Spinal cord (tissue), 10 donors: ENCODE measurements at places on chromosomes 16 and 17.

- no peak for DNase-seq
Observed at GRCh38 chr16:57588831-57589230, 39.6 kb upstream of the ADGRG1 start.

- no peak for DNase-seq
Observed at GRCh38 chr17:77882481-77883212, 75.9 kb upstream of the TNRC6C start.

DNA sequence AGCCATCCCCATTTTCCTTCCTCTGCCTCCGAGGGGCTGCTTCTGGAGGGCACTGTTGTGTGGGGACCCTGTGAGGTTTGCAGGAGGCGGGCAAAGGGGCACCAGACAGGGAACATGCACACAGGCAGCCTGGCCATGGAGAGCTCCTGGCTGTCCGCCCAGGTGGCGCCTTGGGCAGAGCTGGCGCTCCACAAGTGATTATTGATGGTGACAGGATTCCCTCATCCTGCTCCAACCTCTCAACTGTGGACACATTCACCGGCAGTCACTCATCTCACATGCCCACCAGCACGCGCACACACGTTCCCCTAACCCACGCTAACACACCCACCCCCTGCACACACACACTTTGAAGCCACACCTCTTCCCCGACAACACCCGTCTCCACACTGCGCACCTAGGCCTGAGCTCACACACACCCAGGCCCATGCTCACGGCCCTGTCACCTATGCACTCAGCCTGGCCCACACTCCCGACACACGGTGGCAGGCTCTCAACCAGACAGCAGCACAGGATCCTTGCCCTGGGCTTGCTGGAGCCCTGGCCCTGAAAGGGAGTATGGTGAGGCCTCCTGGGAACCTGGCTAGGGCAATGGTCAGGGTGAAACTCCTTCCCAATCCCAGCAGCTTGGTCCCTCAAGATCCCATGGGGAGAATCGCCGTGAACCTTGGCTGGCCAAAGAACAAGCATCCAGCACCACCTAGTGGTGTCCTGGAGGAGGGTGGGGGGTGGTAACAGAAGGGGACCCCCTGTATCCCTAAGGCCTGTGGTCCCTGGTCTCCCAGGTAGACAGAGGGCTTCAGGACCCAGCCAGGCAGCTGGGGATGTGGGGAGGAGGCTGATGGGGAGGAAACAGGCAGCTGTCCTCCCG lies 3.6 kb downstream of the PNMT start:
- peak; percentile 58 for DNase-seq

DNA sequence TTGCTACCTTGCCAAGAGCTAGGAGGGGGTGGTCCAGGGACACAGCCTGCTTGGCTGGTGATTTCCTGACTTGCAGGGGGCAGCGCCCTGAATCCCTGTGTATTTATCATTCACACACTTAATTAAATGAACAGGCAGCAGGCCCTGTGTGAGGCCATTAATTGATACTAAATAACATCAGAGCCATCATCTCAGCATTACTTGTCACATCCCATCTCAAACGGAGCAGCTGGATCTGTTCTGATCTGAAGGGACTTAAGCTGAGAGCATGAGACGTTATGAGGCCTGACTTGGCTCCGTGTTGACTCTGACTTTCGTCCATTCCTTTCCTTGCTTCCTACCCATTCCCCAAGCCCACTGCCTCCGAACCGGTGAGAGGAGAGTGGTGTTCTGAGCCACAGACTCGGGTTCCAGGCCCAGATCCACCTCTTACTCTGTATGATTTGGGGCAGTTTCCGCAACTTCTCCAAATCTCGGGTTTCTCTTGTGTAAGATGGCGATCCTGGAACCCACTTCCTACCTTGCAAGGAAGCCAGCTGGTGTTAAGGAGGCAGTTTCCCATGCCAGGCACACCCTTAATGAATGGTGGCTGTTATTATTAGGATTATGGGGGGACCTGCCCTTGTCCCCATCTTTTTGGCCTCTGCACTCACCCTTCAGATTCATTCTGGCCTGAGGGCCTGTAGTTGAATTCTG lies 33.8 kb downstream of the CACNA1G start:
- DNase-seq, result no peak

- DNase-seq, result no peak
Observed at GRCh38 chr16:29834079-29834478, 13.8 kb downstream of the MVP start.

- no peak for DNase-seq
Observed at GRCh38 chr17:19348806-19349205, 13.7 kb downstream of the B9D1 start.

DNA sequence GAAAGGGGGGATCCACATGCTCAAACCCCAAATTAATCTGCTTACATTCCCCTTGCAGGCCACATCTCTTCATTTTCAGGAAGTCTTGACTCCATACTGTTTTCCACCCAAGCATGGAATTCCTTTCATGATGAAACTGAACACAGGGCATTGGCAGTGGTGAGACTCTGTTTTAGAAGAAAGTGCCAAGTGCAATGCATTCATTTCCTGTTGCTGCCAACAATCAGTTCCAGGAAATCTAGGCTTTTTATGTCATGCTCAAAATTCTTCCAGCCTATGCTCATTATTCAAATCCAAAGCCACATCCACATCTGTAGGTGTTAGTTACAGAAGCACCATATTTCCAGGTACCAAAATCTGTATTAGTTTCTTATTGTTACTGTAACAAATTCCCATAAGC lies 4.1 kb downstream of the CCL2 start:
- DNase-seq, result no peak

DNA sequence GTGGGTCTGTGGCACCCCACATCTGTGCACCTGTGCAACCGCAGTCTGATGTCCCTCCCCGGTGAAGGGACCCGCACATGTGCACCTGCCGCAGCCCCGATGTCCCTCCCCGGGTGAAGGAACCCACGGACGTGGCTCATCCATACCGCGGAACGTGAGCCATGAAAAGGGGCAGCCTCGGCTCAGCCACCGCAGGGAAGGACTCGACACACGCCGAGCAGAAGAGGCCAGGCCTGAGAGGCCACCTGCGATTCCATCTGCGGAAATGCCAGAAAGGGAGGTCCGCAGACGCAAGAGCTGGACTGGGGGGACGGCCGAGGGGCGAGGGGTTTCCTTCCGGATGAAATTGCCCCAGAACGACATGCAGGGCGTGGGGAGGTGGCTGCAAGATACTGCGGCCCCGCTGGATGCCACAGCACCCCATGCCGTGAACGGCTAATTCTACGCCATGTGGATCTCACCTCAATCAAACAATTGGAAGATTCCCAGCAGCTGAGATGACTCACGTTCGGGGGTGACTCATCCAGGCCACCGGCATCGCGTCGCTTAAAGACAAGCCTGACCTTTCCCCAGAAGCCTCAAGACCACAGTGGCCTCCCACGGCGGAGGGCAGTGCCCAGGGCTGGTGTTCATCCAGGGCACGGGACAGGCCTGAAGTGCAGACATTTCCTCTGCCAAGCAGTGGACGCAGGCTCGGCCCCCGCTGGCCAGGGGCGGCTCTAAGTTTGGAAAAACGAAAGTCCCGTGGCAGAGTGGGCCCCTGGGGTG lies 21.0 kb downstream of the SOX8 start:
- no peak for DNase-seq

- peak; percentile 14 for DNase-seq
Observed at GRCh38 chr17:70011750-70012149, 63.3 kb upstream of the KCNJ16 start.

GRCh38 chr17:66518108-66518507 lies 215.7 kb downstream of the PRKCA start:
- no peak for DNase-seq

DNA sequence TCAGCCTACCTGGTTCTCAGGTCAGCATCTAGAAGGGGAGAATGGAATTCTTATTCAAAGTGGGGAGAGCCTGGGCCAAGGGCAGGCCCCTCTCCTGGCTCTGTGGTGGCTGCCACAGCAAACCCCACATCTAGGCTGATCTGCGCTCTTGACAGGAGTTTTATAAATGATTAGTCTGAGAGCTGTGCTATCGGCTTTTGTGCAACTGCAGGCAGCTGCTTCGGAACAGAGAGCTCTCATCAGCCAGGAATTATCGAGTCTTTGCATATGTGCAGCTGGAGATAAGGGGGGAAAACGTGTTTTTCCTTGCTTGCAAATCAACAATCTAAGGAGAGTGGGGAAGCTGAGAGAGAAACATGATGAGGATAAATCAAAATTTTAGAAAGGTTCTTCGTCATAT lies 91.7 kb downstream of the HS3ST3A1 start:
- no peak for DNase-seq

DNA sequence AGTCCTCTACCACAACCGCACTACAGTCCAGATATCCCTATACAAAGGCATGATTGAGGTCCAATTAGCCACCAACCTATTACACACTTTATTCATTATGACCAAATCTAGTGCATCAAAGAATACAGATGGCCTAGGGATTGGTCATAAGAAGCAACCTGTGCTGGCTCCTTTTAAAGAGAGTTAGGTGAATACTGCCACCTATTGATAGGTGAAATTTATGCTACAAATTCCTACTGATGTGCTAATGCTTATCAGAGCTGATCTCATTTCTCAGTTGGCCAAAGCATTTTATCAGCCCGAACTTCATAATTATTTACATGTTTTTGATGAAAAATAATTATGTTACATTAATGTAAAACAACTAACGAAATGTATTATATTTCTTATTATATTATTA lies 166.3 kb downstream of the ANKFN1 start:
- DNase-seq, result peak; percentile 80

GRCh38 chr17:57375040-57375769 lies 118.9 kb downstream of the MSI2 start:
- DNase-seq, result no peak

DNA sequence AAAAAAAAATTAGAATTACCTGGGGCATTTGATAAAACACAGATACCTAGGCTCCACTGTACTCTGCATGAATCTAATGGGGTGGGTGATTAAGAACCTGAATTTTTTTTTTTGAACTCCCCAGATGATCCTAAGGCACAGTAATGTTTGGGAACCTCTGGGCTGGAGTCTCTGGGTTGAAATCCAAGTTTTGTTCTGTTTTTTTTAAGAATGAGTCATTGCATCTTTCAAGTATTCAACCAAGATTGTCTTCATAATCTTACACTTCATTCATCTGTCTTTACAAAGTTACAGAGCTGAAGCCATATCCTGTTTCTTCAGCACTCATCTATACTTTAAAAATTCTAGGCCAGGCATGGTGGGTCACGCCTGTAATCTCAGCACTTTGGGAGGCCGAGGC lies 52.6 kb downstream of the PIGL start:
- DNase-seq, result no peak

- peak; percentile 13 for DNase-seq
Observed at GRCh38 chr17:74957935-74958740, 14.4 kb downstream of the HID1 start.

- no peak for DNase-seq
Observed at GRCh38 chr17:30170415-30170987, 53.9 kb downstream of the NSRP1 start.

DNA sequence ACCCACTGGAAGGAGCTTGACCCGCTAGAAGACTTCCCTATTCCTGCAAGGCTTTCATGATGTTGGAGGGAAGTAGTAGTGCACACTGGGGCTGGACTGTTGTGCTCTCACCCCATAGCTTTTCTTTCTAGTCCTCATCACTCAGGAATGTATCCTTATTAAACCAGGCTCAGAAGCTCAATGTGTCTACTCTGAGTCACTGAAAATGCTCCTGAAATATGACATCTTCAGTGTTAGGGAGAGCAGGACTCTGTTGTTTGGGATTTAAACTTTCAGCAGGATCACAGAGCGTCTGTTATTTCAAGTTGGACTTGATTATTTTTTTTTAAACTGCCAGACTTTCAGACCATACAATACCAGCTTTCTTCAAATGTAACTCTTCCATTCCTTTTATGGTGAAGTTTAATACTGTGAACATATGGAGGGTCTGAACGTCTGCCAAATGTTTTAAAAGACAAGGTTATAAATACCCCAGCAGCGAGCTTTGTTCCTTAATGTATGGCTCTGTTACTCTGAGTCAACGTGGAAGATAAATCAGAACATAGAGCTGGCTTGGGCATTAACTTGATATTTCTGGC lies 257.5 kb downstream of the CDH11 start:
- peak; percentile 87 for DNase-seq

DNA sequence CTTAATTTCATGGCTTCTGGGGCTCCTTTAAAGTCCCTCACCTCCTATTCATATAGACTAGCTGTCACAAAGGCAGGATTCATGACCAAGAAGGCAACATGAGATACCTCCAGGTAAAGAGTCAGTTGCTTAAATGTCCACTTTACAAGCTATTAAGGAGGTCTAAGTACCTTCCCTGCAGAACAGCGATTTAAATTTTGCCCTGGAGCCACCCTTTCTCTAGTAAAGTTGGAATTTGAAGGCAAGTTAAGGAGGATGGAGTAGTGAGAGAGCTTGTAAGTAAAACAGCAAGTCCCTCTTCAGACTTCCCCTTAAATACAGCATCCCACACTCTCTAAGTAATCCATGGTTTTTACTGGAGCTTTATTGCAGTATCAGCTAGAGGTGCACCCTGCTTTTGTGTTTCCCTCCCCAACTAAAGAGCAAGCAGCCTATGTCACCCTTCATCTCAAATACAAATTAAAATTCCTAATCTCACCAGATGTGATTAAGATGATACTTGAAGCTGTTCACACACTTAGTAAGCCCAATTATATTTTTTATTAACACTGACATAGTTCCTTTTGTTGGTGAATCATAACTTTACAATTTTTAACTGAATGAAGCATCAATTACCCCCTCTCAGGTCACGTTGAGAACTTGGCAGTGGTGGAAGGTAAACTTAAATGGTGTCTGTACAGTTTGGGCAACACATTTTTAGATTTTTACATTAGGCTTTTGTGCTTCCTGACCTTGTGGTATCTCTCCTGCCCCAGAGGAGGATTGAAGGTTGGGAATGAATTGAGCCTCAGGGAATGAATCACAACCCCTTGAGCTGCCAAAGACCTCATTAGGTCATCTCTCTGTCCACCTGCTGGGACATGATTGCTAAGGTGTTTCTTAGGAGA lies 108.9 kb downstream of the TANGO6 start:
- no peak for DNase-seq

- no peak for DNase-seq
Observed at GRCh38 chr16:30076276-30076791, 540 bp downstream of the PPP4C start.

GRCh38 chr16:14496786-14497185 lies 133.3 kb downstream of the PARN start:
- no peak for DNase-seq

DNA sequence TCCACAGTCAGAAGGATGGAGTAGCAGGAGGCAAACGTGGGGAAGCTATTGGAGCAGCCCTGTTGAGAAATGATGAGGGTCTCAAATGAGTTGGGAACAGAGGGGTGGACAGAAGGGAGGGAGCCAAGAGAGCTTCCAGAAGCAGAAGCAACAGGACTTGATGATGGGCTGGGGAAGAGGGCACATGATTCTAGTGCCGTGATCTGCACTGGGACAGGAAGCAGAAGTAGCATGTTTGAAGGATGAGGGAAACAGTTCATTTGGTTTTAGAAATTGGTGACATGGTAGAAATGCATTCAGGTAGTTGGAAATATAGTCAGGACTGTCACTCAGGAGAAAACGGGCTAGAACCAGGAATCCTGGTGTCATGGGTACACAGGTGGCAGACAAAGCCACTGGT lies 19.4 kb downstream of the EMP2 start:
- DNase-seq, result no peak

- DNase-seq, result no peak
Observed at GRCh38 chr16:51569203-51569931, 418.3 kb upstream of the SALL1 start.

GRCh38 chr17:78717431-78717980 lies 64.6 kb downstream of the CYTH1 start:
- DNase-seq, result peak; percentile 96

- DNase-seq, result no peak
Observed at GRCh38 chr16:87765473-87765775, 362 bp downstream of the KLHDC4 start.

- no peak for DNase-seq
Observed at GRCh38 chr16:66692341-66692740, 4.2 kb downstream of the CMTM4 start.

GRCh38 chr17:70716551-70716950 lies 547.2 kb downstream of the KCNJ2 start:
- DNase-seq, result no peak
